ENCODE measurements at places on chromosomes 2 and 18.

DNA sequence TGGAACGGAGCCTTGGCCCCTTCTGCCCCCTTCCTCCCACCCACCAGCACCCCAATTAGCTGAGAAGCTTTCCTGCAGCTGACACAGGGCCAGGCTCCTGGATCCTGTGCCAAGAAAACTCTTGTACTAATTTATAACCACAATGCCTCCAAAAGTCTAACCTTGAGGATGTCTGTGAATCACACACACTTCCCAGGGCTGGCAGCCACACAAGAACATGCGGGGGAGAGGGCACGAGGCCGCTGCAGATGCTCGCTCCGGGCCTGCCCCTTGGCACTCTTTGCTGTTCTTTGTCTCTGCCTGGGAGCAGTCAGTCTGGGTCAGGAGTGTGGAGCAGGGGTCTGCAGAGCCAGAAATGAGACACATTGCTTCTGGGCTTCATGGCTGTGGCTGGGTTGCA lies 62.7 kb upstream of the KIF5C start:
- DNase-seq = no peak

DNA sequence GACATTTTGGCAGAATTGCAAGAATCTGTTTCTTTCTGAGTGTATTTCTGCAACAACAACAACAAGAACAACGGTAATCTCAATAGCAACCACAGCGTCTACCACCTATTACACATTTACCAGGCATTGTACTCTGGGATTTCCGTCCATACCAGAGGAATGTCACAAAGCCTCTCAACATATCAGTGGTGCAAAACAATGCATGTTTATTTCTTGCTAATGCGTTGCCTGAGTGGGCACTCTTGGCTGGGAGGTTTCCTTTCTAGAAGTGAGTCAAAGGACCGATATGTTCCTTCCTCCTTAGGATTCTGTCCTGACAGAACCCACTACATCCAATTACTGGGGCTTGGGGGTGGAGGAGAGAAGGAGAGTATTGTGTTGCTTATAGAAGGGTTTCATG lies 585.6 kb downstream of the TSN start:
- no peak for DNase-seq

DNA sequence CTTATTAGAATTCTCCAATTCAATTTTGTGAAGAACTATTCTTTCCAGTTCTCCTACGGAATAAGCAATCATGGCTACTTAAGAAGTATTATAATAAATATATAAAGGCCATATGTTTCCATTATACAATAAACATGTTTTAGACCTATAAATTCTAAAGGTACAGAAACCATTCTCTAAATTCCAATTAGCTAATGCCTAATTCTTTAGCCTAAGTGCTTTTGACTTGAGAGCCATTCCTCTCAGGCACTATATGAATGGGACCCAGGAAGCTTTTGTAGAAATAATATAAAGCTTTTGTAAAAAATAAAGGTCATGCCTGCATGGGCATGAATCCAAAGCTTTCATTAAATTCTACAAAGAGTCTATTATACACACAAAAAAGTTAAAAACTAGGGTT lies 161.0 kb upstream of the UNC80 start:
- DNase-seq = no peak

GRCh38 chr18:49813069-49813318 lies 339 bp downstream of the ACAA2 start:
- DNase-seq = peak; percentile 4
